C1 segment of cervical spinal cord (tissue), 14 donors: ENCODE measurements at places on chromosomes 7 and 10.

- no peak for DNase-seq
These were observed 5.9 kb upstream of the NPFFR1 start for GRCh38 chr10:70289739-70290138.

GRCh38 chr7:99125505-99125865 is 18.4 kb downstream of the SMURF1 start:
- DNase-seq: no peak

- no peak for DNase-seq
These were observed 577.9 kb downstream of the IPMK start for GRCh38 chr10:57689596-57690297.

- no peak for DNase-seq
These were observed 9.1 kb upstream of the PPP1R9A start for GRCh38 chr7:94898340-94898739.

- no peak for DNase-seq
These were observed 144.4 kb downstream of the ARID5B start for GRCh38 chr10:62045765-62046521.

DNA sequence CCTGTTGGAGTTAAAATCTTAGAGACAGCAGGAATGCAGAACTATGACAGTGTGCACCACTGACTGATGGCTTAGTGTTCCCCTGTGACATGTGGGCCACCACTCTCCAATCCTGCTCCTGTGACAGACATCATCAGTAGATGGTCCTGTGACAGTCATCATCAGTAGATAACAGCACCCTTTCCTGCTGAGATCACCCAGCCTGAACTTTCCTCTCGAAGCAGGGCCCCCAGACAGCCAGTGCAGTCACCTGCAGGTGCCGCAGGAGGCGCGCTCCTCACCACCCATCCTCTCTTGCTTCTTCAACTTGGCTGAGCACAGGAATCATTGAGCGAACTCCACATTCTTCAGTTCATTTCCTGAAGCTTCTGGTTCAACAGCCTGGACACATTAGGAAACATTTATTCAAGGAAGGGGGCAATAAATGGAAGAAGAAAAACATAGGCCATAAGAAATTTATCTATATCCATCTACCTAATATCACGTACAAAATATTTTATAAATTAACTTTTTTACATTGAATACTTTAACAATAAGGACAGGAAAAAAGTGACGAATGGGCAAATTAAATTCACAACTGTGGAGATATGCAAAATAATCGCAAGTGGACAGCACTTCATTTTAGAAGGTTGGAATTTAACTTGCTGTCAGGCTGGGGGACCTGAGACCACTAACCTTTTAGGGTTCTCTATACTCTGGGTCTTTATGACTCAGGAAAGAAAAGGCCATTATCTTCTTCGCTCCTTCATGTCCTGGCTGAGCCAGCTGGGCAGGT is 32.0 kb upstream of the MKI67 start:
- no peak for DNase-seq
